ENCODE measurements at places on chromosomes 5 and 9. TPM values are rescaled to one million over a fixed set of nuclear protein-coding genes. Genes with fewer than 3 reads are reported as not detected.

Gene GGTA1
- not detected for total RNA-seq

Gene LPAR1
- 21.4 TPM for total RNA-seq

Gene TRIM7
- 40.3 TPM for total RNA-seq

Gene GLRA1
- total RNA-seq, result not detected

Gene MZB1
- not detected for total RNA-seq

Gene PCDHGB1
- 1.9 TPM for total RNA-seq

Gene ACOT12
- not detected for total RNA-seq

Gene IFNA2
- not detected for total RNA-seq

Gene TMEM232
- not detected for total RNA-seq

Gene ISL1
- total RNA-seq, result not detected

Gene PDE6A
- 0.42 TPM for total RNA-seq

Gene CSF2
- 0.32 TPM for total RNA-seq

Gene BARHL1
- not detected for total RNA-seq
